HTR-8/SVneo (cell line): ENCODE measurements at places on chromosomes 11 and 22.
A peak's percentile ranks its signal among the peaks of the same experiment; 100 is the strongest.

- DNase-seq: no peak
Measured at GRCh38 chr11:79026803-79027445, 413.9 kb downstream of the TENM4 start.

GRCh38 chr11:132050049-132050448 lies 679.6 kb downstream of the NTM start:
- no peak for DNase-seq

DNA sequence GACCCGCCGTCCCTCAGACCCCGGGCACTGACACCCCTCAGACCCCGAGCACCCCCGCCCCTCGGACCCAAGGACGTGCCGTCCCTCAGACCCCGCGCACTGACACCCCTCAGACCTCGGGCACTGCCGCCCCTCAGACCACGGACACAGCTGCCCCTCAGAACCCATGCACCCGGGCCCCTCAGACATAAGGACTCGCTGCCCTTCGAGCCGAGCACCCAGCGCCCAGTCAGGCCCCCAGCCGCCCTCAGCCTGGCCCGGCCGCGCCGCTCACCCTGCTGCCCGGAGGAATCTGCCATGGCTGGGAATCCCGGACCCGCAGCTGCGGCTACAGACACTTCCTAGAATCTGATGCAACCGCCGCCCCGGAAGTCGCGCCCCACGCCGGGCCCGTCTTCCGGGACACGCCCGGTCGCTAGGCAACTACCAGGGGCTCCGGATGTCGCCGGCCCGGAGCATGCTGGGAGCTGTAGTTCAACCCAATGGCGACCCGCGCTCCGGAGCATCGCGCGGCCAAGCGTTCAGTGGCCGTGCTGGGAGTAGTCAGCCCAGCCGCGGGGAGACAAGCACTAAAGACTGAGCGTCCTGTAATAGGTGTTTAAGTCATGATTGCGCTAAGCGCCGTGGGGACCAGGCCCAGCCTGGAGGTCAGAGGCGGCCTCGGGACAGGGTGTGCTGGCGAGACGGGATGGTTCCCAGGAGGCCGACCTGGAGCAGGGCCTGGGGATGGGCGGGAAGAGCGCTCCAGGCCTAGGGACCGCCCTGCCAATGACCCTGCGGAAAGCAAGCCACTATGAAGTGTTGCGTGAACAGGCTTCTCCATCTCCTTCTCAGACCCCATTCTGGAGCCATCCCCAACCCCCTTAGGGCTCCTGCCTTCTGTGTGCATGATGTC lies at the start of gene CARS1:
TSS of gene CARS1 (minus strand) at position 355 of the 895 bp plus-strand sequence. CDS start at position 299, 56 bp downstream.
- peak; percentile 97 for DNase-seq

DNA sequence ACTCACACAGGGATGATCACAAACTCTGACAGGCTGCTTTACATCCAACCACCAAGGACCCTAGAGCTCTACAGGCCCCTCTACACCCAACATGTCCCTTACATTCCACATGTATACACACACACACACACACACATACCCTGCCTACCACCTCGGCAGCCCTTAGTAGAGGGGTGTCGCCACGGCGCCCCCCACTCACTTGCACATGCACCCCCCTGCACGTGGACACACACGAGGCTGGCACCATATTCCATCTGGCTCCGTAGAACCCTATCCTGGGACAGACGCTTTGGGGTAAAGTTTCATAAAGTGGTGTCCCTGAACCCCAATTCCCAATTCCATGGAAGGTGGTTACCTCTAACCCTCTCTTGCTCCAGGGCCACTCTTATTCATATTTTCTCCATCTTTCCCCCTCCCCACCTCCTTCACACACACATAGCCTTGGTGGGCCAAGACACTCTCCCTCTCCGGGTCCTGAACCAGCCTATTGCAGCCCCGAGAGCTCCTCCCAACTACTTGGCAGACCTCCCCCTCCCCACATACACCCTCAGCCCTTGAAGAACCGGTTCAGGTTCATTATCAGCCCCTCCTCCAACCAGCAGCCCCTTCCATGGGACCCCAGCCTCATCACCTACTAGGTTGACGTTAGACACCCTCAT lies 809 bp downstream of the PDE2A start:
- DNase-seq: no peak

GRCh38 chr11:79110321-79110720 lies 330.5 kb downstream of the TENM4 start:
- DNase-seq: no peak

GRCh38 chr11:64655941-64656601 lies 65.1 kb downstream of the SLC22A12 start:
- DNase-seq: no peak

DNA sequence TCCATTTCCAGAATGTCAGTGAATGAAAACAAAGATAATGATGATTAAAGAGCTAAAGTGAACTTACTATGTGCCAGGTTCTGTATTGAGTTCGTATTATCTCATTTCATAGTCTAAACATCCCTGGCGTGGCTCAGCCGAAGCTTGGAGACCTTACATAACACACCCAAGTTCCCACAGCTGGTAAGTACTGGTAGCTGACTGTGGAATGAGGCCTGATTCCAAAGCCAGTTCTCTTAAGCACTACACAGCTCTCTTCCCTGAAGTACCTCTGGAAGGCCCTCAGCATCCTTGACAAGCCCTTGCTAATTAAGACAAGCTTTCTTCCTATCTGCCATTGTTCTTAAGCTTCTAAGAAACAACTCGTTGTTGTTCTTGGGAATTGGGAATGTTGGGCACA lies 28.6 kb upstream of the NCAM1 start:
- no peak for DNase-seq

DNA sequence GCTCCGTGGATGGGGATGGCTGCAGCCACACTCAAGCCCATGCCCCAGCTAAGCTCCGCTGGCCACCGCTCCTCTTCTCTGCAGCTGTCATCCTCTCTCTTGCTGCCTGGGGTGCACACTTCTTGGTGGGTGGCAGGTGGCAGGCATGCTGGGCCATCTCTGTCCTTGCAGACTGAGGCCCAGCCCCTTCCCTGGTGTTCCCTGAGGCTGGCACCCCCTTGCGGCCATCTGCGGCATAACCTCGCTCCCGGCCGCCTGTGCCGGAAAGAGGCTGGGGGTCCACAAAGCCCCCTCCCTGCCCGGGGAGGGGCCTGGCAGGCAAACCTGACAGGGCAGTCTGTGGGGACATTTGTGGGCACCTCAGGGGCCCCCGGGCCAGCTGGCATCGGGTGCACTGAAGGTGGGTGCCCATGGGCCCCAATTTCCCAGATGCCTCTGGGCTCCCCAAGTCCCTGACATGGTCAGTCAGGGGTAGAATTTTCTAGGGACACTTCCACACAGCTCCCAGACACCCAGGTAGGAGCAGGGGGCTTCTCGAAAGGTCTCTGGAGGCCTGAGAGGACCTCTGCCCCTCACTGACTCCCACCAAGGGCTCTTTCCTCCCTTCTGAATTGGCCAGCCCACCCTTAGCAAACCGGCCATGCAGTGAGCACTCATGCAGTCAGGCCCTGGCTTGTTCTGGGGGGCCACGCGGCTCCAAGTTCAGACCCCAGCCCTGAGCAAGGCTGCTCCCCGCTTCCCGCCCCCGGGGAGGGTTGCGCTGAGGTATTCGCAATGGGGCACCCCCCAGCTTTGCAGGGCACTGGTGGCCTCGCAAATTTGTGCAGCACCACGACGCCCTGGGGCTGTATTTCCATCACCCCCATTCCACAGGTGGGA lies 23.5 kb upstream of the TH start:
- DNase-seq: peak; percentile 66

- no peak for DNase-seq
Measured at GRCh38 chr11:126186708-126187529, 24.5 kb downstream of the RPUSD4 start.
